ENCODE measurements at places on chromosomes 3 and 15.

DNA sequence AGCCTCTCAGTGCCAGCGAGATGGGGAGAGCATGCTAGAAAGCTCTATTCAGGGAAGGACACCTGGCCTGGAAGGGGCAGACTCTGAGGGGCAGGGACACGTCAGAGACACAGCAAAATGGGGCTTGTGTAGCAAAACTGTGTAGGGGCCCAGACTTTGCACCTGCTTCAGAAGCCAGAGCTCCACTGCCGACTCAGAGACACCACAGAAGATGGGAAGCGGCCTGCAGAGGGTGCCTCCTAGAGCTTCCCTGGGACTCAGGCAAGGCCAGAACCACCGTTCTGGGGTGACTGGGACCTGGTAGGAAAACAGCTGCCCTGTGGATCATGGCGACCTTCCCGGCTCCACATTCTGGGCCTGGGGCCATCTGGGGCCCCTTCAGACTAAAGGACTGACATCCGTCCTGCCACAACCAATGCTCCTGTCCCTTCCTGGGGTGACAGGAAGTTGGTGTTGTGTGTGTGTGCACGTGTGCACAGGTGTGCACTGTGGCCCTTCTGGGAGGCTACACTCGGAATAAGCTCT is 17.4 kb upstream of the TKT start:
- no peak for DNase-seq

- no peak for DNase-seq
Measured at GRCh38 chr3:138398791-138399575, 35.4 kb upstream of the ESYT3 start.

DNA sequence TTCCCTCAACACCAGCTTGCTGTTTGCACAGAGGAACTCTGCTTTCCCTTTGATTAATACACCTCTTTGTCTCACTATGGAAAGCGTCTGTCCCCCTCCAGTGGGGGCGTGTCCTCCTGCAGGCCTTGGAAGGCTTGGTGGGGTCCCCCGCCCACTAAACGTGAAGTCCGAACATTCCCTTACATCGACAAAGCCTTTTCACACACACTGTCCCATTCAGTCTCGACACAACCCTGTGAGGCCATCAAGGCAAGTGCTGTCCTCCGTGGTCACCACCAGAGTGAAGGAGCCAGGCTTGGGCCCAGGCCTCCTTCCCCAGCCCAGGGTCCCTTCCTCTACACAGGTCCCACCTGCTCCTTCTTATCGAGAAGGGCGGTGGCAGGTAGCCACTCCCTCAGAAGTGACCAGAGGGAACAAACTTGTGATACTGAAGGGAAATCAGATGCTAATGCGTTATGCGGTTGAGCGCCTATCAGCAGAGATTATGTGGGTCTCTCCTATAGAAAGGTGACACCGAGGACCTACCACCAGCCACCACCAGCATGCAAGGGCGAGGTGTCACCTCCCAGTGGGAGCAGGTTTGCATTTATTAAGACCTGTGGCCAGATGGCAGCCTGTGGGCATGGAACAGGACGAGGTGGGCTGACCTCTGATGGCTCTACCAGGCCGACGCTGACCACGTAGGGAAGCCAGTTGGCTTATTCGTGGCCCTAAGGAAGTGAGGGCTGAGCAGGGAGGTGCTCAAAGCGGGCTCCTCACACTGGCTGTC is 6.6 kb downstream of the NRROS start:
- DNase-seq, result no peak

DNA sequence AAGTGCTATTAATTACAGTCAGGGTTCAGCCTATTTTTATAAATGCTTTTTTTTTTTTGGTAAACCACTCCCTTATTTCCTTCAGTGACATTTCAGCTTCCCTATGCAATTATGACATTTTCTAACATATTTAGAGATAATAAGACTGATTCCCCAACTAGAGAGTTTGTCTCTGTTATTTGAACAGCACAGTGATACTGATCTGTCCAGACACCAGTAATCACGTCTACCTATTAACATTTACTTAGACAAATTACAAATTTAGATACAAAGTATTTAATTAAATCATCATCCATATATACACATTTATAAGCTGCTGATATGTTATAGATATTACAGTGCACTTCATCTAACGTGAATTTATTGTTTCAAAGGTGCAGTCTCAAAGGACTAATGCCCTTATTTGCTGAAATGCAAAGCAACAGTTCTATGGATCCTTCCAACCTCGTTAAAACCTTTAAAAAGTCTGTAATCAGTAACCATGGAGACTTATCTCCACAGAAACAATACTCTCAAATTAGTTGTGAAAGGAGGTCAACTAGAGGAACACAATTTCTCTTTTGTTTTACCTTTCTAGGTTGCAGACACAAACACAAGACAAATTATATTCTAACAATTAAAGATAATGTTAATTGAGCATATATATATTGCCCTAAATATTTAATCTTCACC is 1531.1 kb downstream of the SI start:
- no peak for DNase-seq

- DNase-seq, result no peak
Measured at GRCh38 chr3:116005404-116005803, 382.1 kb downstream of the GAP43 start.

GRCh38 chr15:64895285-64896065 is 16.2 kb upstream of the ANKDD1A start:
- DNase-seq, result no peak

All from amygdala (tissue), 56 donors.